ENCODE measurements at places on chromosomes 3 and 15.

GRCh38 chr3:53661480-53661879, 167.1 kb downstream of the CACNA1D start:
- DNase-seq: no peak

DNA sequence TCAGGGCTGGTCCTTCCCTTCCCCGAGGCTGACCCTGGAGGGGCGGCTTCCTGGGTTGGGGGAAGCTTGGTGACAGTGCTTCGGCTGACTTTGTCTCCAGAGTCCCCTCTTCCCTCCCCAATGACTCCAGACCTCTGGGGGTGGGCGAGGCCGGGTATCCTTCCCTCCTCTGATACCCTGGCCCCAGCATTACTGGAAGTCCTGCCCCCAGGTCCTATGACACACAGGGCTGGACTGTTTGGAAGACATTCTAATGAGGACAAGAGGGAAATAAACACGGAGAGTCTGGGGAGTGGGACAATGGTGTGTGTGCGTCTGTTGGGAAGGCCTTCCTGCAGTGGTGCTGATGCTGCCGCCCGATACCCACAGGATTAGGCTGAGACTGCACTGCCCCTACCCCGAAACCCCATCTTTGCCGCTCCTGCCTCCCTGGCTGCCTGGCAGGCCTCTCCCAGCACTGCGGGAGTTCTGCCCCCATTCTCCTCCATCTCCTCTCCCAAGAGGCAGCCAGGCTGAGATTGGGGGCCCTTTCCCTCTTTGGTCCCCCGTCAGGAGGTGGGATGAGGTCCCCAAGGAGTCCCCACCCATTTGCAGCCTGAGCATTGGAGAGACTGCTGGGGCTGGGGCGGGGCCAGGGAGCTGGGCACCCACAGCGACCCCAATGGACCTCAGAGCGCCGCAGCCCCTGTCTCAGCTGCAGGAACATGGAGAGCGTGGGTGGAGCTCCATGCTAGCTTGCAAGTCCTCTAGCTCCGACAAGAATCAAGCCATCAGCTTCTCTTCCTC, 29.7 kb upstream of the FBLN2 start:
- DNase-seq: no peak

DNA sequence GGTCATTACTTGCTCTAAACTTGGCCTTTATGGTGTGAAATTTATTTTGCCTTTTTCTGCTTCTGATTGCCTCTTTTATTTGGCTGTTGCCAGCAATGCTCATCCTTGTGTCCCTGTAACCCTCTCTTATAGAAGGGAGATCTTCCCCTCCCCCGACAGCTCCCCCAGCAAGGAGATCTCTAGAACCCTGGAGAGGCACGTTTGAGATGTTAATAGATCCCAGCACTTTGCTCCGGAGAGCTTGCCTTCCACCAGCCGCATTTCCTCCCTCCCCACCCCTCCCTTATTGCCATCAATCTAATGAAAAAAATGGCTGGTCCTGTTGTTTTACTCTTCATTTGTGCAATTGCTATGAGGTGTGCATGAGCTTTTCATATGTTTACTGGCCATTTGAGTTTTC, 18.2 kb downstream of the TRIM71 start:
- DNase-seq: no peak

DNA sequence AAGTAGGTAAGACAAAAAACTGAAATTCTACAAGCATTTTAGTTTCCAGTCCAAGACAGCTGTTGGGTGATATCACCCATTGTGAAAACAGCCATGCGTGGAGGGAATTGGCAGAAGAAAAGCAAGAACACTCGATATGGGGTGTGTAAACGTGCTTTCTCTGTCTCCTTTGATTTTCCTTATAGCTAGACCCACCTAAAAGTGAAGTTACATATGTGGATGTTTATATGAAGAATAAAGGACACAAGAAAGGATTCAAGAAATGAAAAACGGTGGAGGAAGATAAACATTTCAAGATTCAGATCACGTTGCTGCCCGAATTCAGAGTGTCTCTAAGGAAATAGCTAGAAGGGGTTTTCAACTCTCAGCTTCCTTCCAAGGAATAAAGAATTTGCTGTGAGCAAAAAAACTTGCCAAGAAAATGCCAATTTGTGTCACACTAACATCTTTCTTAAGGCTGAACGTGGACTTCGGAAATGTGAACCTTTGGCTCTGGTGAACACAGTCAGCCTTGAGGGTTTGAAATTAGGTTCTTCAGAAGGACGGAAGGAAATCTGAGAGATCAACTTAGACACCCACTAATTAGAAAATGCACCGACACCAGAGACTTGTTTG, 269.0 kb upstream of the ADAMTS9 start:
- DNase-seq: no peak

DNA sequence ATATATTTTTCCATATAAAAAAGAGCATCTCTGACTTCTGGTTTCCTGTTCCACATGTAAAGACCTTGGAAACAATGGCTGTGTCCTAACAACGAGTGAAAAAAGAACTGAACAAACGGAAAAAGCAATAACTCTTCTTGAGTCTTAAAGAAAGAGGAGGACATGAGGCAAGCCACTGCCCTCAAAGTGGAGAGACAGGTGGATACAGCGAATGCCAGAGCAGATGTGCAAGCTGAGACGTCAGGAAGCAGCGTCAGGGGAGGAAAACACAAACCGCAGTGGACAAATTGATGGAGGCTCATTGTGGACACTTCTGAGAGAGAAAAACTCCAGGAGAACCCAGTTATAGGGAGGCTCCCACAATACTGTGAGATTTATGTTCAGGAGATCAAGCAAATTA, 208.0 kb upstream of the MME start:
- no peak for DNase-seq

DNA sequence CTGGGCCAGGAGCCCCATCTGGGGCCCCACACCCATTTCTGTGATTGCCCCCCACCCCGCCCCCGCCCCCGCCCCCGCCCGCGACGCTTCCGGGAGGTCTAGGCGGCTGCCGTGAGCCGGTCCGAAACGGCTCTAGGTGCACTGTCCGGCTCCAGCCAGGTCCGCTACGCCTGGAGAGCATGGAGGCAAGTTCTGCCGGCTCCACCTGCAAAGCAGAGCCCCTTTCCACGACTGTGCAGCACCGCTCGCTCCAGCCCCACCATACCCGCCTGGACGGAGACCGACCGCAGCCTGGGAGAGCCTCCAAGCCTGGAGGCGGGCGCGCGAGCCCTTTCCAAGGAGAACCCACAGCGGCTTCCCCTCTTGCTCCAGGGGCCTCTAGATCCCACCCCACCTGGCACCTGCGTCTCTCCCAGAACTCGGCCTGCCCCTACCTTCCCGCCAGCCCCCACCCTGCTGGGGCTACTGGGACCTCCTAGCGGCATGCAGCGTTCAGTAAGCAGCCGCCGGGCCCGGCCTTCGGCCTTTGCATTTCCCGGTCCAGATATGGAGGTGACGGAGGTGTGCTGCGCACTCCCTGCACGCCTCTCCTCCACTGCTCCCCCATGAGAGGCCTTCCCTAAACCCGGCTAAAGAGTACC, 66.2 kb downstream of the KLF13 start:
- DNase-seq: no peak

- no peak for DNase-seq
Observed at GRCh38 chr3:126491221-126492013, 15.7 kb upstream of the ZXDC start.

DNA sequence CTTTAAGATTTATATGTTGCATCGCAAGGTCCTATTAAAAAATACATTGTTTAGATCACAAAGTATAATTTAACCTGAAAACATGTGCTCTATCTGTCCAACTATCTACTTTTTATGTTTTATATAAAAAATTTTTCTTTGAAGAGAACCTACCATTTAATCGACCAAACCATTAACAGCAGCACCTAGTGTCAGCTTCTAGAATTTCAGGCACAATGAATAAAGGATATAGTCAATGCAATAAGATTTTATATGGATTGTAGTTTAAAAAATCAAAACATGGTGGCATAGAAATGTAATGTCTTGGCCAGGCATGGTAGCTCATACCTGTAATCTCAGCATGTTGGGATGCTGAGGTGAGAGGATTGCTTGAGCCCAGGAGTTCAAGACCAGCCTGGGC, 313.7 kb downstream of the GAP43 start:
- DNase-seq: no peak

DNA sequence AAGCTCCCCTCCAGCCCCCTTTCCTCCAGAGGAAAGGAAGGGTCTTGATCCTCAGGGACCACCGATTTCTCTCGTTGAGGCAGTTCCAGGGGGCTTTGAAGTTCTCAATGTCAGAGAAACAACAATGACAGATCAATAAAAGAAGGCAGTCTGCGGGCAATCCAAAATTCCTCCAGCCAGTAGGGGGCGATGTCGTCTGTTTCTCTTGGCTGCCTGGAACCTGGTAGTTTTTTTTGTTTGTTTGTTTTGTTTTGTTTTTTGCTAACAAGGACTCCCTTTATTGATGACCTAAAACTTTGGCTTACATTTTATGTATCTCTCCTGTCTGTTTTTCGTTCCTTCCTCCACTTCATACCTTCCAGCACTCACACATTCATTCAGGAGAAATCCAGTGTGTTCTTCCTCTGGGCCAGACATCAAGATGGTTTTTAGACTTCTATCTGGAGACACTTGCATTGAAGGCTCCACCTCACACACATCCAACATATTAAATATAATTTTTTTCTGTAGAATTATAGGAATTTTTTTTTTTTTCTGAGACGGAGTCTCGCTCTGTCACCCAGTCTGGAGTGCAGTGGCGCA, 276.6 kb downstream of the RPLP1 start:
- no peak for DNase-seq

DNA sequence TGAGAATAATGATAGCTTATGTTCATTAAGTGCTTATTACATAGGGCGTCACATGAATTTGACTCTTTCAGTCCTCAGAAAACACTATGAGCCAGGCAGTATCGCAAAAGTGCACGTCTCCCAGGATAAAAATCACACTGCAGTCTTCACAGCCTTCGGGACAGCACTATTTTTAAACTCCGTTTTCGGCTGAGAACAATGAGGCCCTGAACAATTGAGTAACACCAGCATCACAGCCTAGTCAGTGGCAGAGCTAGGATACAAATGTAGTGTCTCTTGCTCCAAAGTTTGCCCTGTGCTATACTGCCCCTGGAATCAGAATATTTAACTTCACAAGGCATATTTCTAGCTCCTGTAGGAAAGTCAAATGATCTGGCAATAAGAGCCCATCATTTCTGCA, 852.1 kb upstream of the SEMA6D start:
- DNase-seq: no peak

- no peak for DNase-seq
Observed at GRCh38 chr15:83992324-83993031, 243.1 kb upstream of the GOLGA6L4 start.

- DNase-seq: no peak
Observed at GRCh38 chr3:21803604-21804003, 52.6 kb upstream of the ZNF385D start.

GRCh38 chr3:79187426-79187825, 580.4 kb downstream of the ROBO1 start:
- no peak for DNase-seq

GRCh38 chr15:39700375-39700700, 82.3 kb downstream of the FSIP1 start:
- no peak for DNase-seq

GRCh38 chr15:98805434-98806274, 157.3 kb downstream of the IGF1R start:
- DNase-seq: no peak

DNA sequence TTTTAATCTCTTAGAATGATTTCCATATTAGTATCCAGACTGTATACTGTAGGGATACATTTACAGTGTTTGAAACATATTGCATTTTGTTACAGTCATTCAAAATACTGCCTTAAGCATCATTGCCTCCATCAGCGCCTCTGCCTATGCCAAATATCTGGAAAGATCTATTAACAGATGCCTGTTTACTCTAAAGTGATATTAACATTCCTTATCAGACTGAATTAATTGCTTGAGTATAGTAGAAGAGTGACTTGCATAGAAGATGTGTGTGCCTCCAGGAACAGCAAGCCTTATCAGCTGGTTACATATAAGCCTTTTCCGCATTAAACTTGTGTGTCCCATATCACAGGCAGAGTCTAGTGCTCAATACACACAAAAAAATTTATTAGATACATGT, 379.1 kb downstream of the CADM2 start:
- DNase-seq: no peak

DNA sequence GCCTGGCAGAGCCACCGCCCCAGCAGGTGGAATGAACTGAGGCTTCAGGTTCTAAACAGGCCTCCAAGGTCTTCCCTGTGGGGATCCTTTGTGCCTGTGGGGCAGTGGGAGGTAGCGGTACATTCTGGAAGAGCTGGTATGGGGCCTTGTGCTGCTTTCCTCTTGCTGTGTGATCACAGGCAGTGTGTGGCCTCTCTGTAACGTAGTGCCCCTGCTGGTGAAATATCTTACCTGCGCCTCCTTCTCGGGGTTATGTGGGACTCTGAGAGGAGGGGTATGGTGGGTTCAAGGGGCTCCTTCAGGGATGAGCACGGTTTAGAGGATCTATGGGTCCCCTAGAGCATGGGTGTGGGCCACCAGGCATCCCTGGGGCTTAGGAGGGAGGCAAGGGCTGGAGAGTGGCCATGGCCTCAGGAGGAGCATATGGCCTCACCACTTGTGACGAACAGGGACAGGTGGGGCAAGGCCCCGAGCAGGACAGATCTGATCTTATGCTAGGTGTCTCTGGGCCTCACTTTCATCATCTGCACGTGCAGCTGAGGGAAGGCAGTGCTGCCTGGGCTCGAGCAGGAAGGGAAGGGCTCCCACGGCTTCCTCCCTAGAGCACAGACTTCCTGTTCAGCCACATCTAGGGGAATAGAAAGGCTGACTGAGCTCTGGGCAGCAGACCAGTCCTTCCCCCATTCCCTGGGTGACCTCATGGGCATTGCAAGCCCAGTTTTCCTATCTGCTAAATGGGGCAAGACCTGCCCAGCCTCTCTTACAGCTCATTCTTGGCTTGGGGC, 1.9 kb upstream of the ALS2CL start:
- no peak for DNase-seq

DNA sequence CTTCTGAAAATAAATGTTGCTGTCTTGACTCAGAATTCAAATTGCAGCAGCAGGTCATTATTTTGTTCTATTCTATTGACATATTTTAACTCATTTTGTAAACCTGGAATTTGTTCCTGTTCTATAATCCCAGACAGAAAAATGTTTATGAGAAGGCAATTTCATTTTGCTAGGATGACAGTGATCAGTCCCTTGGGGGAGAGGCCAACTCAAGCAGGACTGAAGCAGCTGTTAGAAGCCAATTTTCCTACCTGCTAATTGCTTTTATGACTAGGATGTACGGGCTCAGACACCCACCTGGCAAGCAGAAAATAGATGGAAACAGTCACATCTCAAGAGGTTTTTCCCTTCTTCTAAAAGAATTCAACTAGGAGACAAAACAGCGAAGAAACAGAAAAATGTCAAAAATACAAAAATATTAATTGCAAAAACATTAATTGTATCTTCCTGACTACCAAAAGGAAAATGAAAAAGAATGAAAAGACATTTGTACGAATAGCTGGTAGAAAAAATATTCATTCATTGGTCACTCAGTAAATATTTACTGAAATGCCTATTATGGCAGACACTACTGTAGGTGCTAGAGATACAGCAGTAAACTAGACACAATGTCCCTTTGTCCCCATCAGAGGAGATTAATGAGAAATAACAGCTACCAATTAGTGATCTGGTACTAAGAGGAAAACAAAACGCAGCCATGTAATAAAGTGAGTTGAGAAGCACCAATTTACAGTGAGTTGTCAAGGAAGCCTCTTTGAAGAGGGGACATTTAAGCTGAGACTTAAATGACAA, 73.5 kb downstream of the PEAK1 start:
- DNase-seq: no peak
